ELR (cell line): ENCODE measurements at places on chromosomes 16 and 17.

DNA sequence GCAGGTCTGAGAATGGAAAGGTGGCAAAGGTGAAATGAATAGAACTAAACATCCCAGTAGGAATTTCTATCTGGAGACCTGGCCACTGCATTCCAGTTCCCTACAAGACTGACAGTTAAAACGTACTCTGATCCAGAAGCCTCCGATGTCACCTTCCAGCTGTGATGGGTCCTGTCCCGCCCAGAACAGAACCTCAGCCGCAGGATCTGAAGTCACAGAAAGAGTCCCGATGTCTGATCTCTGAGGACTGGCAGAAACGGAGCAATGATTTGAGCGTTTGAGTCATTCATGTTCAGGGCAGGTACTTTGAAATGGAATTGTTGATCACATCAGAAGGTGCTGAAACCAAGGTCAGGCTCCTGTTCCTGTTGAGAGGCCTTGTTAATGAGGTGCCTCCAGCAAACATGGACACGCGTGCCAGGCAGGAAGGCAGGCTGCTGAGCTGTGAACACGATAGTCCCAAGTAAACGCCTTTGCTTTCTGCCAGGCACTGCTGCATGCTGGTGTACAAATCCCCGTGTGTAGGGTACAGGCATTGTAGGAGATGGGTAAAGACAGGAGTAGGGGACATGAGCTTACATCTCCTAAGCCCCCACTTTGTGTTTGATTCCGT, 61.4 kb downstream of the VAT1L start:
- no peak for DNase-seq

DNA sequence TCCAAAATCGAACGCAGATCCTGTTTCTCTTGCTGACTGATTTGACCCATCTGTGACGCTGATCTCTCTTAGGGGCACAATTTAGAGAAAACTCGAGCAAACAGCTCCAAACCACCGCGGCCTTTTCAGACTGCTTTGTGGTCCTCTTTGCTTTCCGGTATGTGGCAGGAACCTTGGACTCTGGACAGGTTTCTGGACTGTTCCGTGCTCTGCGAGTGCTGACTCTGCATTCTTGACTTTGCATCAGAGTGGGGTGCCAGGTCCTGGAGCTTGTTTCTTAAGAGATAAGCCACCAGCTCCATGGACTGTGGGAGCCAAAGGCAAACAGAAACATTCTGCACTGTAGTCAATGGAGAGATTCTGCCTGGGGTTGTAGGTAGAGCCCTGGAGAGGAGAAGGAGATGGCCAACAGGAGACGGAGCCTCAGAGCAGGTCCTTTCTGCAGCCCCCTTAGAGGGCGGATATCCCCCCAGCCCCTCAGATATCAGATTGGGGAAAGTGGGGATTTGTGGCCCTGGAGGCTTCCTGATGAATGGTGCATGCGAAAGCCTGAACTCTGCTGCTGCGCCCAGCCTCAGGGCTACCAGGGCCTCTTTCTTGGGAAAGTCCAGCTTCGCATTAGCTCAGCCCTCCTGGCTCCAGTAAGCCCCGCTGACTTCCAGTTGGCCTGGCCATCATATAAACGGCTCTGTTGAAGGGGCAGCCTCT, 65.6 kb downstream of the WIPI1 start:
- no peak for DNase-seq

DNA sequence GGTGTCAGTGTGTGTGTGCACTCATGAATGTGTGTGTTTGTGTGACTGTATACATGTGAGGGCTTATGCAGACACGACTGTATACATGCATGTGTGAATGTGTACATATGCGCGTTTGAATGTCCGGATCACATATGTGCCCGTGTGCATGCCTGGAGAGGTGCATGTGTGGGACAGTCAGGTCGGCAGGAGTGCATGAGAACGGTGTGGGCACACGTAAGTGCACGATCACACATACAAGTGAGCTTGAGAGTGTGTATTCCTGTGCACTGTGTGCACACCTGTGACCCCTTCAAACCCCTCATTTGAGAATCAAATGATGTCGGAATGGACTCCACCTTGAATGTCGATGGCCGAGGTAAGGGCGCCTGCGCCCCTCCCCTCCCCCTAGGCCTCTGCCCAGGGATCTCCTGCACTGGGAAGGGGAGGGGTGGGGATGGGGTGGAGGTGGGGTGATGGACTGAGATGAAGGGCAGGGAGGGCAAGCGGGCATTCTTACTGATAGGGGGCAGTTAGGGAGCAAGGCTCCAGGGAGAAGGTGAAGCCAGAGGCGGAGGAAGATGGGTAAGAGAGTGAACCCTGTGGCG, 601 bp upstream of the NGFR start:
- no peak for DNase-seq

- DNase-seq = no peak
Observed at GRCh38 chr16:23403547-23403946, 49.4 kb downstream of the COG7 start.

GRCh38 chr17:74234486-74234885, 21.1 kb downstream of the TTYH2 start:
- DNase-seq = no peak

DNA sequence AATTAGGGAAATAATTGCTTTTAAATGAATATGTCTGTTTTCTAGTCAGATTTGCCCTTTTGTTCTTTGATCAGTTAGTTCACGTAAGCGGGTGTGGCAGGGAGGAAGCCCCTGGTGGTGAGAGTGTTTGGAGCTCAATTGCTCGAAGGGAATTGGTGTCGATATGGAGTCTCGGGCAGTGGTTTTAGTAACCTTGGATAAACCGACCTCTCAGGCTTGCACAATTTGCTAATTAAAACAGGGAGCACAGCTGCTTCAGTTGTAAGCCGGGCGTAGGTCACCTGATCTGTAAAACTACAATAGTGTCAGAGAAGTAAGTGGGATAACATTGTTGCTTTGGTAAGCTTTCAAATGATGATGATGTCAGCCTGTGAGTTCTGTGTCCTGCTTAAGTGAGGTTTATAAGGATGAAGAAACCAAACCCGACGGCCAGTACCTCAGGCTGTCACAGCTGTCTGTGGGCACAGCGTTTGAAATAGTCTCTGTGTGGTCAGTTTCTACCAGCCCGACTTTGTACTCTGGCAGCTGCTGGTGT, 2.9 kb downstream of the ZNF750 start:
- peak; percentile 17 for DNase-seq
